ENCODE measurements at places on chromosomes 5 and 9.
A peak's percentile ranks its signal among the peaks of the same experiment; 100 is the strongest.

- no peak for DNase-seq
Observed at GRCh38 chr9:18890372-18890771, 142.6 kb downstream of the SAXO1 start.

DNA sequence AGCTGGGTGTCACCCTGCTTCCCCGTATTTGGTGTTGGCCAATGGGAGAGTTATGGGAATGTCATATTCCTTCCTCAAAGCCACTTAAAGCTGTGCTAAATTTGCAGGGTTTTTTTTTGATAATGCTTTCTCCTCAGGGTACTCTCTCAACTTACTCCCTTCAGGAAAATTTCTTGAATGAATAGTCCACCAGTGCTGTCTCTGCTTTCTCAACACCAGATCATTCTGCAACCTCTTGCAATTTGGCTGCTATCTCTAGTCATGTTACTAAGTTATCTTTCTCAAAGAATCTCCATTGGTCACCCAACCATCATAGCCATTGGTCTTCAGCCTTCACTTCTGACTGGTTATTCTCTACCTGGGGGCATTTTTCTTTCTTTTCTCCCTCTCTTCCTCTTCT, 13.4 kb upstream of the TNFAIP8 start:
- DNase-seq, result no peak

- no peak for DNase-seq
Observed at GRCh38 chr5:101679816-101680215, 616.3 kb downstream of the SLCO4C1 start.

- no peak for DNase-seq
Observed at GRCh38 chr5:111520908-111521307, 8.6 kb upstream of the STARD4 start.

- no peak for DNase-seq
Observed at GRCh38 chr9:87122947-87123685, 175.8 kb upstream of the GAS1 start.

GRCh38 chr5:40124367-40124766, 555.3 kb upstream of the PTGER4 start:
- no peak for DNase-seq

- no peak for DNase-seq
Observed at GRCh38 chr9:91239367-91240111, 122.2 kb downstream of the AUH start.

DNA sequence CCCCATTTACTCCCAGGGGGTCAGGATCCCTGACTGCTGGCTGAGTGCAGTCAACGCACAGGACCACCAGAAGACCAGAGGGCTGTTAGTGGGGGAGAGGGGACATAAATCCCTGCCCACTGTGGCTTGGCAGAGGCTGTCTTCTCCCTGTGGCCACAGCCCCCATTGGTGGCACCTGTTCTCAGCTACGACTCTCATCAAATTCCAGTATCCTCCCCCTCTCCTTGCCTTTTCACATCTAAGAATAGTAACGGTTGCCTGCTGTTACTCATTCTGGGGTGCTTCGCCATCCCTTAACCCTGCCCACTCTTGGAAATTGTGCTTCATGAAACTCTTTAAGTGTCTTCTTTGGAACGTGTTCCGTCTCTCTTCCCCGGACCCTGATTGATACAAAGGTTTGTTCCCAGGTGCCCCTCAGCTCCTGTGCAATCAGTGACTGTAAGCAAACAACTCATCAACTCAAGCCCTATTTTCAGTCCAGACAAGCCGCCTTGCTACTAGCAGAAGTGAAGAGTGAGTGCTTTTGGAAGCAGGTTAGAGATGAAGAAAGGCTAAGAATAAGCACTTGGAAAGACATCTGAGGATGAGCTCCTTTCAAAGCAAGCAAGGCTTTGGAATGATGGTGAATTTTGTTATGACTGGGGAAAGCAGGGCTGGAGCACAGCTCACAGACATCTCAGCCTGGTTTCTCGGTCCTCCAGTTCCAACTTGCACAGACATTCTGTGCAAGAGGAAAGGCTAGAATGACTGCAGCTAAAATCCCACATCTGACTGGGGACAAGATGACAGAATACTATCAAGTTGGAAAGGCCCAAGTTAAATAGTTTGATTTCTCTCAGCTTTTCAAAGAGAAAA, 22.9 kb upstream of the DENND1A start:
- no peak for DNase-seq

DNA sequence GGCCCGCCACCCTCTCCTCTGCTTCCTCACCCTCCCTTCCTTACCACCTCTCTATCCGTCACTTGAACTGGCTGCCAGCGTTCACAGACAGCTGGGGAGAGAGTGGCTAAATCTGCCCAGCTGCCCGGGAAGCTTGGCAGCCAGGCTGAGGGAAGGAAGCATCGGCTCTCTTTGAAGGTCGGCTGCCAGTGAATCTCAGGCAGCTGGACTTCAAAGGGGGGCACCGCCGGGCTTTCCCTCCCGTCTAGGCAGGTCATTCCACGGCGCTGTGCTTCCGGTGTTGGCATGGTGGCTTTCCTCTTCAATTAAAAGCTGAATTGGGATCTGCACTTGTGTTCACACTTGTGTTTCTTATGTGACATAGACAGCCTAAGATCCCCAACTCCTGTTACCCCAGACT, 174.0 kb downstream of the GDNF start:
- peak; percentile 23 for DNase-seq

- DNase-seq, result no peak
Observed at GRCh38 chr9:69388596-69388995, 63.6 kb downstream of the ENTREP1 start.

- no peak for DNase-seq
Observed at GRCh38 chr5:7245121-7245651, 150.8 kb upstream of the ADCY2 start.

All from kidney epithelial cell (primary cell).